Right ventricle myocardium superior (tissue), 1 donor: ENCODE measurements at places on chromosomes 6 and 20. TPM values are rescaled to one million over a fixed set of nuclear protein-coding genes. Genes with fewer than 3 reads are reported as not detected.

- DNase-seq, result no peak
Observed at GRCh38 chr6:157761331-157761921, 61.6 kb upstream of the SNX9 start.

The LIME1 gene
- total RNA-seq, result 1.6 TPM

DNA sequence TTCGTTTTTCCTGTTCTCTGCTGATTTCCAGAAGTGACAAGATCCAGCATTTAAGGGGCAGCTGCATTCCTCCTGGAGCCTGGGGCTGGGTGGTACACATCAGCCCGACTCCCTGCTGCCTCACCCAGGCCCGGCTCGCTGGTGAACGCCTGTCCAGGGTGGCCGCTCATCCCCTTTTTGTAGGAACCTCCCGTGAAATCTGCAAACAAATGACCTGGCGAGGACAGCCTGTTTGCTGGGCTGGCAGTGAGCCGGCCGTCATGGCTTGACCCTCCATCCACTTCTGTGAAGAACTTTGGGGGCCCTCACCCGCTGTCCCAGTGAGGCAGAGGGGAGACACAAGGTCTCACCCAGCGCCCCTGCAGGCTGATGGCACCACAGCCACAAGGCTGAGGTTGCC, 39.0 kb downstream of the PYGB start:
- DNase-seq, result peak; percentile 22

The CFB gene
- 5.5 TPM for total RNA-seq

GRCh38 chr20:21235484-21236445, 67.4 kb upstream of the XRN2 start:
- DNase-seq, result peak; percentile 66

- DNase-seq, result no peak
Observed at GRCh38 chr20:50152394-50153152, 950 bp downstream of the PEDS1 start.

- no peak for DNase-seq
Observed at GRCh38 chr6:72930556-72931132, 294.7 kb downstream of the KHDC1L start.

GRCh38 chr6:160263196-160263939, 4.7 kb upstream of the SLC22A2 start:
- DNase-seq, result no peak

- DNase-seq, result no peak
Observed at GRCh38 chr20:39839399-39840119, 849.5 kb downstream of the MAFB start.

- no peak for DNase-seq
Observed at GRCh38 chr6:75556240-75556639, 45.4 kb upstream of the SENP6 start.

DNA sequence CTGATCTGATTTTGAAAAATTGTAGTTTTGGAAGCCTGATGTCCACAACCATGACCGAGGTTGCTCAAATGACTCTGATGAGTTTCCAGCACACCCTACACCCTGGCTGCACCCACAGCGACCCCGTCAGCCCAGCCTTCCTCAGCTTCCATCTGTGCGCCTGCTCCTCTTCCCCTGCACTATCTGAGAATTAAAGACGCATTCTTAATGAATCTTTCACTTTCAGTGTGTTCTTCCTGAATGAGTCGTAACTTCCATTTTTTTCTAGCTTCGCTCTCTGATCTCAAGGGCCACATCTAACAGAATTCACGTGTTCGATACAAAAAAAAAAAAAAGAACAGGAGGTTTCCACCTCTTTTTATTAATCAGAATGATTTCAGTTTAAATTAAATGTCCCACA, 21.3 kb upstream of the RREB1 start:
- DNase-seq, result peak; percentile 60

GRCh38 chr6:134584847-134585516, 267.1 kb upstream of the SGK1 start:
- DNase-seq, result no peak

DNA sequence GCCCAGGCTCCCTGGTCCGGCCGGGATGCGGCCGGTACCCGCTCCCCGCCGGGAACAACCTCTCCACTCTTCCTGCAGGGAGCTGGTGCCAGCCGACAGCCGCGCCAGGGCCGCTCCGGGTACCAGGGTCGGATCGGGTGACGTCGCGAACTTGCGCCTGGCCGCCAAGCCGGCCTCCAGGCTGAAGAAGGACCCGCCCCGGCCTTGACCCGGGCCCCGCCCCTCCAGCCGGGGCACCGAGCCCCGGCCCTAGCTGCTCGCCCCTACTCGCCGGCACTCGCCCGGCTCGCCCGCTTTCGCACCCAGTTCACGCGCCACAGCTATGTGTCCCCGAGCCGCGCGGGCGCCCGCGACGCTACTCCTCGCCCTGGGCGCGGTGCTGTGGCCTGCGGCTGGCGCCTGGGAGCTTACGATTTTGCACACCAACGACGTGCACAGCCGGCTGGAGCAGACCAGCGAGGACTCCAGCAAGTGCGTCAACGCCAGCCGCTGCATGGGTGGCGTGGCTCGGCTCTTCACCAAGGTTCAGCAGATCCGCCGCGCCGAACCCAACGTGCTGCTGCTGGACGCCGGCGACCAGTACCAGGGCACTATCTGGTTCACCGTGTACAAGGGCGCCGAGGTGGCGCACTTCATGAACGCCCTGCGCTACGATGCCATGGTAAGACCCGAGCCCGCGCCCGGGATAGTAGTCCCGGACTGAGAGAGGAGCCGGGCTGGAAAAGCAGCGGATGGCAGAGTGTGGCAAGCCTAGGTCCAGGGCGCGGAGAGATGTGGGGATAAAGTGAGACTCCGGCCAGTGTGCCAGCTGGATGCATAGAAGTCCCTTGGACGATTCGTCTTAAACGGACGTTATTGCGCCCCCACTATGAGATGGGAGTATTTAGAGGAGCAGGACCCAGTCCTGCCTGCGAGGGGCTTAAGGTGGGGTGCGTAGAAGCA, at the start of gene NT5E:
NT5E (plus strand) TSS at position 266 of the 942 bp plus-strand sequence; CDS start at position 323, 57 bp downstream.
- DNase-seq, result peak; percentile 84

DNA sequence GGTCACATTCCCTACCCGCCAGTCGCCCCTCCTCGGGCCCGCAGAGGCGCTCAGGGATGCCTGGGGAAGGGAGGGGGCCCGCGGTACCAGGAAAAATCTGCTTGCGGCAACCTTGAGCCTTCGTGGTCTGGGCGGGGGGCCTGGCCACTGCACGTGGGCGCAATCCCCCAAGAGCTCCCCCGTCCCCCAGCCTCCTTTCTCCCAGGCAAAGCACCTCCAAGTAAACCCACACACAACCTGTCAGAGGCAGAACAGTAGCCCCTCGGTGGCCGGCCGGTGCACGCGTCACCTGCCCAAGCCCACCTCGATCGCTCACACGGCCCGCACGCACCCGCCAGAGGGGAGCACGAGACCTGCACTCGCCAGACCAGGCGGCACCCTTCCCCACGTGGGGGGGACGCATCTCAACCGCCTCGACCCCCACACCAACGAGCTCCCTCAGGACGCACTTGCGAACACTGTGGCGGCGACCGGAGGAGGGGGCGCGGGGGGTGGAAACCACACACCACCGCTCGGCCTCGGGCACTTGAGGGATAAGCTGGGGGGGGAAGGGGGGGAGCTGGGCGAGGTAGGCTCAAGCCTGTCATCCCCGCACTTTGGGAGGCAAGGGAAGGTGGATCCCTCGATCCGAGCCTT, 1955.7 kb upstream of the DEFB115 start:
- DNase-seq, result no peak

GRCh38 chr6:35253249-35253648, 6.3 kb upstream of the ZNF76 start:
- no peak for DNase-seq

GRCh38 chr6:11043961-11044711, at the start of gene ELOVL2:
ELOVL2 (minus strand) TSS chr6:11044305; CDS start chr6:11044230, 75 bp downstream.
- DNase-seq, result peak; percentile 64

The ENPP4 gene
- total RNA-seq, result 18.3 TPM
